ENCODE measurements at places on chromosomes 5 and 9.

DNA sequence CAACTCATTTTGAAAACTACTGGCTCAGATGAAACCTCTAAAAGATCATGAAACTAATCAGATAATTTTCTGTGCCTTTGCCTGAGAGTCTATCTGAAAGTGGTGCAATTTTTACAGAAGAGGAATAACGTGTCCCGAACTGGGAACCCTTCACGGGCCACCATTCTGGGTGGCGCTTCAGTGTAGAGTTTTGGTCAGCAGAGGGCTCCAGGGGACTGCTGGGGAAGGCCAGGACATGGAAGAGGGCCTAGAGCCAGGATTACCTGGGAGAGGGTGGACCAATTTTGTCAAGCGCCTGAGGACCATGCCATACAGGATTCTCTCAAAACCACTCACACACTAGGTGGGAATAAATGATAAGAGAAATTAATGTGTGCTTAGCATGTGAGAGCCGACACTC is 49.7 kb upstream of the PLEKHG4B start:
- DNase-seq = no peak

DNA sequence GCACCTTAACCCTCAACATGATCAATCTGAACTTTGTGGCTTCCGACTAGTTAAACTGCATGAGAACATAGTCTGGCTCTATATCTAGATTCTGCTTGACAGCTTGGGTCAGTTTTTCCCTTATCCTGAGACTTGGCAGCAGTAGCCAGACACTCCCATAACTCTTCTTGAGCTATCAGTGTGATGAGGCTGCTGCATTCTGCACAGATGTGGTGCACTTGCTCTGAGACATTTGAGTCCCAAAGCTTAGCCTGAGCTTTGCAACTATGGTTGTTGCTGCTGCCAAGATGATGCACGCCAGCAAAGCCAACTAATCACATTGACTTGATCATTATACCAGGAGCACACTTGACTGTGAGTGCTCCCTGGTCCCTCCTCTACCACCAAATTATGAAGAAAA is 36.2 kb downstream of the MOCS2 start:
- DNase-seq = no peak

DNA sequence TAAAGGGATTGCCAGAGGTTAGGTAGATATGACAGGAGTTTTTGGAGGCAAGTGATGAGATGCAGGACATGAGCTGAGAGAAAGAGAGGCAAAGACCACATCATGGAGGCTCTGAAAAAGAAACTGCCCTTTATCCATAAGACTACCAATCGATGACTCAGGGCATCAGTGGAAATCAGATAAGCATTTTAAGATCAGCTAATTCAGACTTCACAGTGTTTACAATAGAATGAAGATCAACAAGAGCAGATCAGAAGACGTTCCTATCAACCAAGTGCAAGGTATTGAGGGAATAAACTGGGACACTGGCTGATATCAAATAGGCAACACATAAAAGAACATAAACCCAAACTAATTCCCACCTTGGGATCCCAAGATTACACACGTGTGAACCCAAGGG is 227.2 kb downstream of the SLCO4C1 start:
- no peak for DNase-seq

DNA sequence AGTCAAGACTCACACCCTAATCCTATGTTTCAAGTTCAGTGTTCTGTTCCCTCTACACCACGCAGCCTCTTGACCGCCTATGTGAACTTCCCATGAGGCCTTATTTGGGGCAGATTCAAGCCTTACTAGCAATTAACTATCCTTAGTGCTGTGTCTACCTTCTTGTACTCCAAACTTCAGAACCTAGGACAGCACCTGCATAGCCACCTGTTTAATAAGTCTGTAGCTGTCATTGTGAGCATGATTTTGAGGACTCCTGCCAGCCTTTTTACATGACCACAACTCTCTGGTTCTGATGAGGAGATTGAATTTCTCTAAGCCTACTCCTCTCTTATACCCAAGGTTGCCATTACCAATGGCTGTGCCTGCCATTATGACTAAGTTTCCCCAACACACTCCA is 50.8 kb upstream of the PCSK1 start:
- DNase-seq = no peak

DNA sequence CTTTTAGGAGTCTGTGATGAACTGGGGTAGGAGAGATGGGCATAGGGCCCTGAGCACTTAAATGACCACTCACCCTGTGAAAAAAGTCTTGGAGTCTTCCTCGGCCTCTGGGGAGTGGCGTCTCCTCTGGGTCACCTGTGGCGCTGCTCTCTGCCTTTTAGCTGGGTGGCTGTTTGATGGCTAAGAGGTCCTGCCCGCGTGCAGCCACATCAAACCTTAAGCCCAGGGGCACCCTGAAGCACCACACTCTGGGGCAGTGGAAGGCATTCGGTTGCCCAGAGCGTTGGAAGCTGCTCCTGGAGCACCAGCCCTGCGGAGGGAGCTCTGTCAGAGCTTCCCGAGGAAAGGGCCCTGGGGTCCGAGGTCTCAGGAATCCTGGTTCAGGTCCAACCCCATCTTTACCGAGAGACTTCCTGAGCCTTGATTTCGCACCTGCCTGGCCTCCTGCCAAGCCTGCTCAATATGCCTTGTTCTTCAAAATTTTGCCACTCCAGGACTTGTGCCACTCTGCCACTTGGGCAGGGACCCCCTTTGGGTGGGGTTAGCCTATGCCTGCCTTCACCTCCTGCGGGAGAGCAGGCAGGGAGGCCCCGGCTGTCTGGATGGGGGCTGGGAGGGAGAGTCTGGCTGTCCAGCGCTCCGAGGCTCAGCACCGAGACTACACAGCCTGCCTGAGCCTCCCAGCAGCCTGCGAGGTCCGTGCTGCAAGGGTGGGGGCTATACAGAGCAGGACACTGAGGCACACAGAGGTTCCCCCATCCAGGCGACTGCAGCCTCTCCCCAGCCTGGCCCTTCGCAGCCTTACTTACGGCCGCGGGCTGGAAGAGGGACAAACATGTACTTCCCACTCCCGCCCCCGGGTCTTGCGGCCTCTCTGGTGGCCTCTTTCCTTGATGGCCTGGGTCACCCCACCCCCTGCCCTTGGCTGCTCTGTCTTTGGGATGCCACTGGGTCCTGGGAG is 63.4 kb upstream of the RNU6ATAC start:
- peak; percentile 26 for DNase-seq

DNA sequence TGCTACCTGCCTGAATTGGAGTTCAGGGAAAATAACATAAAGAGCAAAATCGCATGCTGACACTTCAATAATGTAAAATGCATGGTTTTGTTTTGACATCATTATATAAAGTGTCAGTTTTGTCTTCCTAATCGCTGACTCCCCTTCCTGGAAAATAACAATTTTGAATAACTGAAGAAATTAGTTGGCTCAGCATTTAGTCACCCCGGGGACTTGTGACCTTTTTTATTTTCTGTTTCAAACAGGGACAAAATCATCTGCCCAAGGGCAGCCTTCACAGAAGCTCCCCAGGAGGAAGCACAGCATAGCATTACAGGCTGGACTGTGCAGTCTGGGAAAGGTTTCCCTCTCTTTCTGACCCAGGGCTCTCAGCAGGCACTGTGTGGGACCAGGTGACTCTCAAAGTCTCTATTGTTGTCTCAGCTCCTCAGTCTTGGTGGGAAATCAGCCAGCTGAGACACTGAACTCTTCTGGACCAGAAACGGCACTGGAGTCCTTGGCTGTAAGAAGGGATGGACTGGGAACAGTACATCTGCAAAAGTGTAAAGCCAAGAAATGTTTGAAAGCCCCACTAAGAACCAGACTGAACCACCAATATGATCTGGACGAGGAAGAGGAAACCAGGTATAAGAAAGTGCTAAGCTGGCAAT is 671.3 kb upstream of the KLF4 start:
- DNase-seq = no peak

DNA sequence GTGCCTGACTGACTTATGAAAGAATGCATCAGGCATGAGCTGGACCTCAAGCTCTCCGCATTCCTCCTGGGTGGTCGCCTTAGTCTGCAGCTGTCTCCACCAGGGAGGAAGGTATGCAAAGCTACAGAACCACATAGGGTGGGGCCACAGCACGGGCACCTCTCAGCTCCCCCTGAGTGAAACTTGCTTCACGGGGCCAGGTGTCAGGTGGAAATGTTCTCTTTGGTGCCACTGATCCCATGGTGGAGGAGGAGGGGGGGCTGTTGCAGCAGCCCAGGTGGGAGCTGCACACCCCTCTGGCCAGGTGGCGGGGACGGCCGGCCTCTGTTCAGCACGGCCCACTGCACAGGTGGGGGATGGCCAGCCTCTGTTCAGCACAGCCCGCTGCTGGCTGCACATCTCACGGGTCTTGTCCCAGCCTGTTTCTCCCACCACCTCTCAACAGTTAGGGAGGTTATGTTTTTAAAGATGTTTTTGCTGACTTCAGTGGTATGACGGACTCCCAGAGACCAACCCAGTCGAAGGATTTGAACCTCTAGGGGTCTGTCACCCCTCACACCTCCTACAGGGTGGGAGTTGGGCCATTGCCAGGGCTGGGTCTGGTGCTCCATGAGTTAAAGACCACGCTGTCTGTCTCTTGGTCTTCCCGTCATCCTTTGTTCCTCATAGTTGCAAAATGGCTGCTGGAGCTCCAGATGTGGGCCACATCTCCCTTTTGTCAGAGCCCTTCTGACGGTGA is 34.3 kb downstream of the MRPL36 start:
- no peak for DNase-seq

GRCh38 chr9:9563817-9564216 is 1049.0 kb downstream of the PTPRD start:
- DNase-seq = no peak

DNA sequence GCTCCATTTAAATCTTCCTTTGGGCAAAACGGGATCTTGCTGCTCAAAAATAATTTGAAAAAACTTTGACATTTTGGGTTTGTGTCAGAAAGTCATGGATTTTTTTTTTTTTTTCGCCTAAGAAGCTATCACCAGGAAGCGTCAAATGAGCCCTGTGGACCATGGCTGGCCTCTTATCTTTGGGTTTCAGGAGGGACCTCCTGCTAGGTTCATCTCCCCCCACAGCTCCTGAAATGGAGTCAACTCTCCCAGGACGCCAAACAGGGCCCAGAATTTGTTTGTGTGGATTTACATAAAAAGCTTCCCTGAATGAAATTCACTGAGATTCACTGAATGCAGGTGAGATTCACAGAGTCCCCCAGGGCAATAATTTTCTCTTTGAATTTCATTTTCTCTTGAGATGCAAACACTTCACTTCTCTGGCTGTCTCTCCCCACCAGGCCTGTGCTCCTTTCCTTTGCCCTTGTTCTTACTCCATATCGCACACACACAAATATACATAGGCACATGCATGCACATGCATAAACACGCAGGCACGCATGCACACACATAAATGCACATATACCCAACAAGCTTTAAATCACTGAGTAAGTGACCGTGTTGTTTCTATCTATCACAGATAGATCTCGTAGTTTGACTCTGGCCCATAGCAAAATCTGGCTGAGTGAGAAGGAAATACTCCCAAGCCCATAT is 55.3 kb upstream of the GALNT10 start:
- no peak for DNase-seq

DNA sequence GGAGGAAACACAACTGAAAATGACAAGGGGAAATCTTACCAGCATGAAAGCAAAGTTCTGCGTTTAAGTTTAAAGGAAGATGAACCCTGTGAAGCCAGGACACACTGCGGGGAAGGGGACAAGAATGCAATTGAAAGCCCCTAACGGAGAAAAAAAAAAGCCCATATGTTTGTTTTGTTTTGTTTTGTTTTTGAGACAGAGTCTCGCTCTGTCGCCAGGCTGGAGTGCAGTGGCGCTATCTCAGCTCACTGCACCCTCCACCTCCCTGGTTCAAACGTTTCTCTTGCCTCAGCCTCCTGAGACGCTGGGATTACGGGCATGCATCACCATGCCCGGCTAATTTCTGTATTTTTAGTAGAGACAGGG is 2.9 kb downstream of the STK10 start:
- DNase-seq = no peak

DNA sequence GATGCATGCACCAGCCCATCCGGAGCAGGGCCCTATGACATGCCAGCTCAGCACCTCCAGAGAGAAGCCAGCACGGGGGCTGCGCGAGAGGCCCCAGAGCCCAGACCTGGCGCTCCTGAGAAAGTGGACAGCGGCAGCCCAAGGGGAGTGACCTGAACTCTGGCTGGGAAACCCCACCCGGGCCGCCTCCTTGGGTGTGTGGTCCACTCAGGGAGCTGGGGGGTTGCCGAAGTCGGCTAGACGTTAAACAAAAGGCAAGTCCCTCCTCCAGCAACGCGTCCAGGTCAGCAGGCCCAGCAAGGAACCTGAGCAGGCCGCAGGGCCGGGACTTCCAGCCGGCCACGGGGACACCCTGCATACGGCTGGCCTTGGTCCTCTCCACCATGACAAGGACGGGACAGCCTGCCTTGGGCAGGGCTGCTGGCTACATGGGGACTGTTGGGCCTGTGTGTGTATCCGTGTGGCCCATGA is 35.7 kb downstream of the NACC2 start:
- peak; percentile 34 for DNase-seq

DNA sequence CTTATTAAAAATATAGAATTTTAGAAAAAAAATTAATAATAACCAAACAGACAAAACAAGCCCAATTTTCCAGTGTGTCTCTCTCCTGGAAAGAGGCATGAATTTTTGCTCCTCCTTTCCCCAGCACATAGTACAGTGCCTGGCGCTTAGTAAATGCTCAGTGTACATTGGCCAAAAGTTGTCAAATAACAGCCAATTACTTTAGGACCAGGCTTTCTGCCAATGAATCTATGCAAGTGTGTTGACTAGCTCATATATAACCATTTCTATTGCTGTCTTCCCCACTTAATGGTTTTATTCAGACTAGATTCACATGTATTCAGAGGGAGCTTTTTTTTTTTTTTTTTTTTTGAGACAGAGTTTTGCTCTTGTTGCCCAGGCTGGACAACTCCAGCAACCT is 120.1 kb upstream of the CD180 start:
- no peak for DNase-seq

DNA sequence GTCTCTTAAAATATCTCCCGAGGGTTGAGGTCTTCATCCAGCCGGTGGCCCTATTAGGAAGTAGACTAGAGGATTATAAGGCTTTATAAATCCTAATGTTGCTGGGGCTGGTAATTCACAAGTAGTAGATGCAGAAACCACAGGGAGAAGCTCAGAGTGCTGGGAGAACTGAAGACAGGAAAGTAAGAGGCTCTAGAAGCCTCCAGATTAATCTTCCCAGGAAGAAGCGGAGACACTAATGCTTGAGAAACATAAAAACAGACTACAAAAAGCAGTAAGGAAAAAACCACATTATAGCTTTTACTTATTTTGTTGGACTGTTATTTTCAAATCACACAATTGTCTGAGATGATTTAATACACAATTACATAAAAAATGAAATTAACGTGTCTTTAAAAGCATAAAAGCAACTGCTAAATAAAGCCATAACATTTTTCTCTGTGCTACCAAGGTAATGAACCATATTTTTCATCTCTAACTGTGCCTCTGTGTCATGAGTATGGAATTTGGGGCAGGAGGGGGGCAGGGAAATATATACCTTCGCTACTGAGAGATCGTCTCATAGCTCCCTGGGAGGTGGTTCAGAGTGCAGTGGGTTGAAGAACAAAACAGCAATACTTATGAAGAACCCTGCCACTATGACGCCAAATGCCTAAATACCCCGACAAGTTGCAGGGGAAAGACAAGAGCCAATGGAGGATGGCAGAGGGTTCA is 806.2 kb upstream of the WWC1 start:
- DNase-seq = no peak
